ENCODE measurements at places on chromosomes 12 and 14.

GRCh38 chr12:22740656-22741355 lies 115.8 kb downstream of the ETNK1 start:
- DNase-seq, result no peak

GRCh38 chr12:116122628-116123027 lies 154.9 kb downstream of the MED13L start:
- no peak for DNase-seq

- DNase-seq, result no peak
These were observed 58.7 kb downstream of the TBK1 start for GRCh38 chr12:64510667-64511066.

GRCh38 chr14:93727039-93727740 lies 61.1 kb downstream of the PRIMA1 start:
- no peak for DNase-seq

- no peak for DNase-seq
These were observed 70.6 kb downstream of the C14orf132 start for GRCh38 chr14:96109596-96110355.

DNA sequence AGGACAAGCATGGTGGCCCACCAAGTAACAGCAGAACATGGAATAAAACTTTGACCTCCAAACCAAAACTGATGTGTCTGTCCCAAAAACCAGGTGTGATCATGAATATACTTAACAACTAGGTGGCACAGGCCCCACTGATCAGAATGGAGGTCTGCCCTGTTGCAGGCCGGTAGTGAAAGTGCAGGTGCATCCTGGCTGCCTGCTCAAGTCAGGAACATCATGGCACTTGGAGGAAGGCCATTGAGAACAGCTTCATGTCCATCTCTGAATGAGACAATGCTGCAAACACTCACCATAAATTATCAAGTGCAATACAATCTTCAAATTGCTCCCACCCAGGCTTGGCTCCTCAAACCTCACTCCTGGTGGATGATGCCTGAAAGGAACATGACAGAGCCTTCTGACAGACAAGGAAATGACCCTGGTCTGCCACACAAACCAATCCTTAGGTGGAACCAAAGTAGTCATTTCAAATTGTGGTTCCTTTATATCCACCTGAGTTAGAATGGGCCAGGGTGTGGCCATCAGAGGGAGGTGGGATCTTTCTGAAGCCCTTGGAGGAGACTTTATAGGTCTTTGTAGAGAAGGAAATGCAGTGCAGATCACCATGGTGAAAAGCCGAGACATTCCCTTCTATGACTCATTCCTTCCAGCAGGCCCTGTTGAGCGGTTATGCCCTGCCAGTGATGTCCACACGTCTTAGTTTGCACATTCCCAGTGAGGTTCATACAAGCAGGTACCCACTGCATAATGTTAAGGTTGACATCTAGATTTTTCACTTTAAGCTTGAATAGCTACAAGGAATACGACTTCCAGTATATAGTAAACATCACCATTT lies 36.0 kb downstream of the EGLN3 start:
- no peak for DNase-seq

DNA sequence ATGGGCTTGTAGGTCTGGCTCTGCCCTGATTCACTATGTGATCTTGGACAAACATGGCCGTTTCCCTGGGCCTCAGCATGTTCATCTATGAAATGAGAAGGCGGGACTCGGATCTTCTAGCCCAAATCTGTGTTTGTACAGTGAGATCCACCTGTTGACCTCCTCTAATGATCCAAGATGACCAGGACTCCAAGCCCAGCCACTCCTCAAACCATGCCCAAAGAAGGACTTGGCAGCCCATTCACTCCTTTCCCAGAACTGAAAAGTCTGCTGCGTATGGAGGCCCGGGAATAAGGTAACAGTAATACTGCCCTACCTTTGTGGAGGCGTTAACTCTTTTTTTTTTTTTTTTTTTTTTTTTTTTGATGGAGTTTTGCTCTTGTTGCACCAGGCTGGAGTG lies 39.9 kb downstream of the APPL2 start:
- DNase-seq, result no peak

GRCh38 chr14:39367387-39367751 lies 64.9 kb downstream of the FBXO33 start:
- DNase-seq, result no peak

DNA sequence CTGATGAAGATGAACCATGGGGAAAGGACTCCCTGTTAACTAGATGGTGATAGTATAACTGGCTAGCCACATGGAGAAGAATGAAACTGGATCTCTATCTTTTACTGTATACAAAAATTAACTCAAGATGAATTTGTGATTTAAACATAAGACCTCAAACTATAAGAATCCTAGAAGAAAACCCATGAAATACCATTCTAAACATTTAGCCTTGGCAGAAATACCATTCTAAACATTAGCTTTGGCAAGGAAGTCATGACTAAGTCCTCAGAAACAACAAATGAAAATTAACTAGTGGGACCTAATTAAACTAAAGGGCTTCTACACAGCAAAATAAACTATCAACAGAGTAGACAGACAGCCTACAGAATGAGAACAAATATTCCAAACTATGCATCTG lies 28.4 kb upstream of the NOVA1 start:
- DNase-seq, result no peak

DNA sequence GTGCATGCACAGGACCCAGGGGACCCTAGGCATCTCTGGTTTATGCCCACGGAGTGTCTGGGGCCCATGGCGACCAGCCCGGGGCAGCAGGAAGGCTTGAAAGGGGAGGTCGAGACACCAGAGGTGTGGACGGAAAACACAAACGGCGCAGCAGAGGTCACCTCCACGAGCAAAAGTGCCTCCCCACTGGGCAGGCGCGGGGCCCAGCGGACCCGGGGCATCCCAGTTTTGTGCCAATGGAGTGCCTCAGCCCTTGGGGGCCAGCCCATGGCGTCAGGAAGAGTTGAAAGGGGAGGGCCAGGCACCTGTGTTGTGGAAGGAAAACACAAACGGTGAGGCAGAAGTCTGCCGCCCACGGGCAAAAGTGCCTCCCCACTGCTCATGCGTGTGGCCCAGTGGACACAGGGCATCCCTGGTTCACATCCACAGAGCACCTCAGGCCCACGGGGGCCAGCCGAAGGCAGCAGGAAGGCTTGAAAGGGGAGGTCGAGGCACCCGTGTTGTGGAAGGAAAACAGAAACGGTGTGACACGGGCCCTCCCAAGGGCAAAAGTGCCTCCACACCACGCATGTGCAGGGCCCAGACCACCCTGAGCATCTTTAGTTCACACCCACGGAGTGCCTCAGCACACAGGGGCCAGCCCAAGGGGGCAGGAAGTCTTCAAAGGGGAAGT lies 378.8 kb downstream of the ALG10 start:
- no peak for DNase-seq

DNA sequence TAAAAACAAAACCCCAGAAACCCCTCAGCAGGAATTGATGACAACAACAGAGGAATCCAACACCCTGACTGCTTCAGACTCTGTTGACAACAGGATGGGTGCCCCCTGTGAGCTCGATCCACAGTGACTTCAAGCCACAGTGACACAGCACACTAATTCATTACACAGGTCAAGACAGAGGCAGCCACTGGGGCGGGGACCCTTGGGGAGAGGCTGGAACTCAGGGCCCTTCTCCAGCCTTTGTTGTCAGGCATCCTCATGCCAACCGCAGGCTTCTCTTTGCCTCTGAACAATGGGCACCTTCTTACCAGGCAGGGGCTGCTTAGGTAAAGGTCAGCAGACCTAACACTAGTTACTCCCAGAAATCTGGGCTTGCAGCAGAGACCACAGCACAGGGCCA lies 37.6 kb downstream of the ACADS start:
- DNase-seq, result no peak

DNA sequence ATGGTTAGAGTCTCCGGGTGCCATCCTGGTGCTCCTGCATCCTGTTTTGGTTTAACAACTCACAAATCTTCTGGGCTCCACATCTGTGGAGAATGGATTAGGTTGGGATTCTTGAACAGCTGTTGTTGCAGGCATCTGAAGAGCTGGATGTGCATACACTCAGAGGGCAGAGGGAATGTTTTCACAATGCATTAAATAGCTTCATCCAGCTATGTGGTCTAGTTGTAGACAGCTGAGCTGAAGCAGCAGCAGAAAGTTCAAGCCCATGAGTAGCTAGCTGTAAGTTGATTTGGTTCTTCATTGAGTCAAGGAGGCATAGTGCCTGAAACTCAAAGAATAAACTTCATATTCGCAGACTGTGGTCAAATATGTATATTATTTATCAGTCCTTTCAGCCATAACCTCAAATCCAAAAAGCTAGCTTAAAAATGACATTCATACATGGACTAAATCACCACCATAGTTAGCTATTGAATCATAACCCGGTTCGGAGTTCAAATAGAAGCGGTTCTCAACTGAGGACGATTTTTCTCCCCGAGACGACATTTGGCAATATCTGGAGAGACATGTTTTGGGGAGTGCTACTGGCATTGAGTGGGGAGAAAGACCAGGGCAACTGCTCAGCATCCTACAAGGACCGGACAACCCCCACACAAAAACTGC lies 858 bp upstream of the ANKRD13A start:
- DNase-seq, result no peak

DNA sequence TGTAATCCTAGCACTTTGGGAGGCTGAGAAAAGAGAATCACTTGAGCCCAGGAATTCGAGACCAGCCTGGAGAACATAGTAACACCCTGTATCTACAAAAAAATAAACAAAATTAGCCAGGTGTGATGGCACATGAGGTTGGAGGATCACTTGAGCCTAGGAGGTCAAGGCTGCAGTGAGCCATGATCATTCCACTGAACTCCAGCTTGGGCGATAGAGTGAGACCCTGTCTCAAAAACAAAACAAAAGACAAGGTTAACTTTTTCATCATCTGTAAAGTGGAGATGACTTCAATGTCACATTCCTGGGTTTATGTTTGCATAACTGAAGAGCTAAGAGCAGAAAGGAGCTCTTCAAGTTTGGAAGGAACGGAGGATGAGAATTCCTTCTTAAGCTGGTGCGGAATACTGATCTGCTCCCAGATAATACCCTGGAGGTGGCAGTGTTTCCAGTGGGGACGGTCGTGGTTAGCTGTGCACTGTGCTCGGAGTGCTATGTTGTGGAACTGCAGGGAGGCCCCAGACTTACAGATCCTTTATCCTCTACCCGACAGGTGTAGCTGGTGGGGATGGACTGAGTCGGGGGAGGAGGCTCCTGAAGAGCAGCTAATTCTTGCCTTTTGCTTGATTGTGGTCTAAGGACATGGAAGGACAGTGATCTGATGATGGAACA lies 22.5 kb upstream of the BICD1 start:
- no peak for DNase-seq

DNA sequence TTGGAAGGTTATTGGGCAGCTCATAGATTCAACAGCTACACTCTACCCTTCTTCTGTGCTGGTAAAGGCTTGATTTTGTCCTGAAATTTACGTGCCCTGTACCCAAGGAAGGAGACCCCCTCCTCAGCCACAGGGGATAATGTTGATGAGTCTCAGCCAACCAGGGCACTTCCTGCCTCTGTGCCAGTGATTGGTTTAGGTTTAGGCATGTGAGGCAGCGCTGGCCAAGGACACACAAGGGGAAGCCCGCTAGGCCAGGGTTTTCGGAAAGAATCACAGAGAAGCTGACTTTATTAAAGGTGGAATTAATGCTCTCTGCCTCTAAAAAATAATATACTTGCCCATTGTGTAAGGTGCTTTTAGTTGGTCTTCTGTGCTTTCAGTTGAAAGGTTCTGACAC lies 15.4 kb upstream of the CTDSP2 start:
- no peak for DNase-seq

GRCh38 chr14:67526676-67527459 lies 6.2 kb upstream of the PLEKHH1 start:
- no peak for DNase-seq

DNA sequence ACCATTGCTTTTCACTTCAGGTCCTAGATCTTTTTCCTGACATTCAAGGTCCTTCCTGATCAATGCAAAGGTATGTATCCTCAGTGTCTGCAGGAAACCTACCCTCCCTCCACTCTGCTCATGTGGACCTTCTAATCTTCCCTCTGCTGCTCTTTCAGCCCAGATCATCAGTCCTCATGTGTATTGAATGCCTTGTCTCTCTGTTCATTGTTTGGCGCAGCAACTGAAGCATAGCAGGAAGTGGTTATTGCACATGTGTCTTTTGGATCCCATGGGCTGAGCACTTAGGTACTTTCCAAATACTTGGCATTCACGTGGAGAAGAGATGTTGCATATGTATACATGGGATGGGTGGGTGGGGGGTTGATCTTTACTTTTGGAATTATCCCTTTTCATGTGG lies 4.3 kb upstream of the NIN start:
- DNase-seq, result no peak
